Motor neuron (in vitro differentiated cells): ENCODE measurements at places on chromosomes 16 and 17. TPM values are rescaled to one million over a fixed set of nuclear protein-coding genes. Genes with fewer than 3 reads are reported as not detected.

DNA sequence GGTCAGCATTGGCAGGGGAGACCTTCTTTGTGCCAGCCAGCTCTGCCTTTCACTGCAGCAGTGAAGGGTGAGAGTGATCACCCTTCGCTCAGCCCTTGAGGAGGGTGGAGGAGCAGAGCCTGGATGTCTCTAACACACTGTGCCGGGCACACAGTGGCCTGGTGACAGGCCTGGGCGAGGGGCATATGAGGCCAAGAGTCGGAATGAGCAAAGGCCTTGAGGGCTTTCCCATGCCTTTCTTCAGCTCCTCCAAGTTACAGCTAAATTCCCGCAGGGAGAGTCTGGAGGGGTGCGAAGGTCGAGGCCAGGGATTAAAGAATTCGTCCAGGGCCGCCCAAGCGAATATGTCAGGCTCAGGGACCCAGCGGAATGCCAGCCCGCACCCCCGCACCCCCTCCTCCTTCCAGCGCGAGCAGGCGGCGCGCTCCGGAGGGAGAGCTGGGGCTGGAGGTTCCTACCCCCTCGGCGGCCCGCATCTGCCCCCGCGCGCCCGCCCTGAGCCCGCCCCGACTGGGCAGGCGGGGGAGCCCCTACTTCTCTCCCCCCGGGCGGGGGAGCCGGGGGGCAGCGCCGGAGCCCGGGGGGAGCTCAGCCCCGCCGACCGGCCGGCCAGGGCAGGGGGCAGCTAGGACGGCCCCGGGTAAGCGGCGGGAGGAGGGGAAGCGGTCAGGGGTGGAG is at the start of gene RASL10B:
TSS of gene RASL10B (plus strand) at position 401 of the 678 bp plus-strand sequence. CDS start 3,546 bp downstream, outside the sequence.
- peak; percentile 89 for ATAC-seq

- no peak for ATAC-seq
These were observed 679.5 kb downstream of the KCNJ2 start for GRCh38 chr17:70848785-70849184.

- peak; percentile 7 for ATAC-seq
These were observed 1.6 kb downstream of the TPPP3 start for GRCh38 chr16:67391424-67392300.

Gene SLC6A2
- total RNA-seq: 0.27 and 0.73 TPM in 2 replicates

DNA sequence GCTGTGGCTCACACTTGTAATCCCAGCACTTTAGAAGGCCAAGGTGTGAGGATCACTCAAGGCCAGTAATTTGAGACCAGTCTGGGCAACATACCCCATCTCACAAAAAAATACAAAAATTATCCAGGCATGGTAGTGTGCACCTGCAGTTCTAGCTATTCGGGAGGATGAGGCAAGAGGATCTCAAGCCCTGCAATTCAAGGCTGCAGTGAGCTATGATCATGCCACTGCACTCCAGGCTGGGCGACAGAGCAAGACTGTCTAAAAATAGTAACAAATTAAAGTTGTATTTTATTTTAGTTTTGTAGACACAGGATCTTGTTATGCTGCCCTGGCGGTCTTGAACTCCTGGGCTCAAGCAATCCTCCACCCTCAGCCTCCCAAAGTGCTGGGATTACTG is 18.2 kb downstream of the USP31 start:
- no peak for ATAC-seq

DNA sequence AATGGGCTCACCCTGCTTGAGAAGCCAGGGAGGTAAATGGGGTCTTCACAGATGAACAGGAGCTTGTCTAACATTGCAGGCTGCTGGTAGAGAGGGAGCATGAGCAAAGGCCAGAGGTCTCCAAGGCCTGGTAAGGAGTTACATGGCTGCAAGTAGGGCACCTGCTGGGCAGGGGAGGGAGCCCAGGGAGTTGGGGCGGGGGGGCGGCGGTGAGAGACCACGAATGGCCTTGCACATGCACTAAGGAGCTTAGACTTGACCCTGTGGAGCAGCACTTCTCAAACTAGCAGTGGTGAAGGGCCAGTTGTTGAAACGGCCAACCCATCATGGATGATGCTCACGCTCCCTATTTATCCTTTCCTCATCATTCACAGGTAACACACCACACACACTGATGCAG is 38.4 kb downstream of the ERN1 start:
- no peak for ATAC-seq
